Activated naive CD8-positive, alpha-beta T cell treated with anti-CD3 and anti-CD28 coated beads for 36 hours (primary cell): ENCODE measurements at places on chromosomes 5 and 9. TPM values are rescaled to one million over a fixed set of nuclear protein-coding genes. Genes with fewer than 3 reads are reported as not detected.

ANXA2R gene
- total RNA-seq, result 9.9 TPM

FOXD4L5 gene
- 0.10 TPM for total RNA-seq

PTGDS gene
- not detected for total RNA-seq

ESM1 gene
- total RNA-seq, result not detected

CDKN2B-AS1 gene
- total RNA-seq, result not detected

ALDH1A1 gene
- total RNA-seq, result not detected

PCDHGA5 gene
- not detected for total RNA-seq

IFNA1 gene
- not detected for total RNA-seq

- no peaks in the 10 kb centered on the region for H3K4me1 ChIP-seq
- H3K27me3 ChIP-seq, result peaks cover 52% of the 10 kb centered on the region
- DNase-seq, result no peak
- H3K4me3 ChIP-seq, result no peak overlapping the region
- H3K27ac ChIP-seq, result no peak overlapping the region
Observed at GRCh38 chr9:90793729-90794128, 7.9 kb upstream of the SYK start.

DNA sequence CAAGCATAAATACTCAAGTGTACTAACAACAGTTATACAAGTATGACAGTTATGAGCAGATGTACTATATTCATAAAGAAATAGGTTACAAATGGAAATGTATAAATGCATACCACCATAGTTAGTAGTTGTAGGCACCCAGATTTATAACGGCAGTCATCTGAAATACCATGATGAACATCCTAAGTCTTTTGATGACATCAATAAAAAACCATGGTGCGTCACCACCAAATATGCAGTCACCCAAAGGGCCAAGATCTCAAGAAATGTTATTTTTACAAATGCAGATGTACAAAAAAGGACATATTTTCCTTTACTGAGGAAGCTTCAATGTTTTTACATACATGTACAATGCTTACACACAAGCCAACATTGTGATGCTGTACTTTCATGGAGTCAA is 70.8 kb upstream of the XPA start:
- no peaks in the 10 kb centered on the region for H3K36me3 ChIP-seq
- peaks cover 9% of the 10 kb centered on the region for H3K27me3 ChIP-seq
- H3K4me1 ChIP-seq, result no peaks in the 10 kb centered on the region
- no peak for DNase-seq
- H3K27ac ChIP-seq, result no peak overlapping the region

DNA sequence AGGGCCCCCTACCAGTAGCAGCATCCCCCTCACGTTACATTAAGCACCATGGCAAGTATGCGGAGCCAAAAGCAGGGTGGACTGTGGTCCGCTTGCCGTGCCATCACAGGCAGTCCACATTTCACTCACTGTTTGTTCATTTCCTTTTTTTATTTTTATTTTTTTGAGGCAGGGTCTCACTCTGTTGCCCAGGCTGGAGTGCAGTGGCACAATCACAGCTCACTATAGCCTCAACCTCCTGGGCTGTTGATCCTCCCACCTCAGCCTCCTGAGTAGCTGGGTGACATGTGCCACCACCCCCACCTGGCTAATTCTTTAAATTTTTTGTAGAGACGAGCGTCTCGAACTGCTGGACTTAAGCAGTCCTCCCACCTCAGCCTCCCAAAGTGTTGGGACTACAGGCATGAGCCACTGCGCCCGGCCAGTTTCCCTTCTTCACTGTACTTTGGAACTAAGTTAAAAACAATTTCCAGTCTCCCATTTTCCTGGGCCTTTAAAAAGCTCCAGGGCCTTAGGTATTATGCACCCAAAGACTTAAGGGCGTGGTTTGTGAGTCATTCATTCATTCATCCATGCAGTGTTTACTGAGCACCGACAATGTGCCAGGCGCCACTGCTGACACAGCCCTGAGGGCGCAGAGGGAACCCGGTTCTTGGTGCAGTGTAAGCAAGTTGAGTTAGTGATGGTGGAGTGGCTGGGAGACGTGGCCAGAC is 19.9 kb downstream of the PRRX2 start:
- H3K36me3 ChIP-seq, result no peaks in the 10 kb centered on the region
- no peak overlapping the region for H3K27ac ChIP-seq
- H3K4me1 ChIP-seq, result no peaks in the 10 kb centered on the region
- peaks cover 4% of the 10 kb centered on the region for H3K27me3 ChIP-seq
- no peak for DNase-seq

GRCh38 chr5:51811883-51812471 is 428.7 kb downstream of the ISL1 start:
- DNase-seq, result no peak
- no peak overlapping the region for H3K4me3 ChIP-seq
- H3K27me3 ChIP-seq, result no peaks in the 10 kb centered on the region

DNA sequence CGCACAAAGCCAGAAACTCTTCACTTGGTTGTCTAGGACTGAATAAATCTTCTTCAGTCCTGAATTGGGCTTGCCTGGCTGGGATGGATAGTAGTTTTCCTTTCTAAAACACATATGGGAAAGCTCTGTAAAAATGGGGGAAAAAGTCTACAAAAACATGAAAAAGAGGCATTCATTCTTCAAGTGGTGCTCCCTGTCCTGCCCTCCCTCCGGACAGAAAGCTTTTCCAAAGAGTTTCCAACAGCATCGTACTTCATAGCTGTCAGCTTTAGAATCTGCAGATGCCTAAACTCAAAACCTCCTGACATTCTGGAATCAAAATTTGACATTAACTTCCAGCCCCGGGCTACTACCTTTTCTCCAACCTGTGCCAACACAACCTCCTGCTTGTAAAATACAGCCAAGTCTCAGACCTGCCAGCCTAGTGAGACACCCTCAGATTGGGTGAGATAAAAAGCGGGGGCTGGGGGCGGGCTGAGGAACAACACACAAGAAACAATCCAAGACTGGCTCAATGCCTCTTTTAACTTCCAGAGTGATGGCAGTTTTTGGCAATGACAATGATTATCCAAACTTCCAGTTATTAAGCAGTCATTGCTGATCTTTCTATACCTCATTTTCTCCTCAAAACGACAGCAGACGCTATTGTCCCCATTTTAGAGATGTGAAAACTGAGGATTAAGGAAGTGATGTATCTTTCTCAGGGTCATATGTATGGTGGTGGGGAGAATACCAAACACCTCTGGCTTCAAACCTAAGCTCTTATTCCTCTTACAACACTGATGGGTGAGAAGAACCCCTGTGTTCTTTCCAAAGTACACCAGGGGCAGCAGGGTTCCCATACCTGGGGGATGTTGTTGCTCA is 1.3 kb downstream of the TNC start:
- peaks cover 84% of the 10 kb centered on the region for H3K27me3 ChIP-seq
- no peak overlapping the region for H3K4me3 ChIP-seq
- H3K4me1 ChIP-seq, result no peaks in the 10 kb centered on the region
- no peak for DNase-seq

DNA sequence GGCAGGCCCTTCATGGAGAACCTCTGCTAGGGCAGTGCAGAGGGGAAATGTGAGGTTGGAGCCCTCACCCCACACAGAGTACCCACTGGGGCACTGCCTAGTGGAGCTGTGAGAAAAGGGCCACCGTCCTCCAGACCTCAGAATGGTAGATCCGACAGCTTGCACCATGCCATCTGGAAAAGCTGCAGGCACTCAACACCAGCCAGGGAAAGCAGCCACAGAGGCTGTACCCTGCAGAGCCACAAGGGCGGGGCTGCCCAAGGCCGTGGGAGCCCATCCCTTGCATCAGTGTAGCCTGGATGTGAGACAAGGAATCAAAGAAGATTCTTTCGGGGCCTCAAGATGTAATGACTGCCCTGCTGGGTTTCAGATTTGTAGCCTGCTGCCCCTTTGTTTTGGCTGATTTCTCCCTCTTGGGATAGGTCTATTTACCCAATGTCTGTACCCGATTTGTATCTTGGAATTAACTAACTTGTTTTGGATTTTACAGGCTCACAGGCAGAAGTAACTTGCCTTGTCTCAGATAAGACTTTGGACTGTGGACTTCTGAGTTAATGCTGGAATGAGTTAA is 16.6 kb upstream of the ZDHHC11 start:
- peaks cover 33% of the 10 kb centered on the region for H3K36me3 ChIP-seq
- H3K27ac ChIP-seq, result no peak overlapping the region
- H3K27me3 ChIP-seq, result no peaks in the 10 kb centered on the region
- no peak for DNase-seq

GRCh38 chr5:153626836-153627235 is 136.4 kb downstream of the GRIA1 start:
- H3K36me3 ChIP-seq, result no peaks in the 10 kb centered on the region
- no peak overlapping the region for H3K27ac ChIP-seq
- H3K4me1 ChIP-seq, result no peaks in the 10 kb centered on the region
- H3K27me3 ChIP-seq, result no peaks in the 10 kb centered on the region

DNA sequence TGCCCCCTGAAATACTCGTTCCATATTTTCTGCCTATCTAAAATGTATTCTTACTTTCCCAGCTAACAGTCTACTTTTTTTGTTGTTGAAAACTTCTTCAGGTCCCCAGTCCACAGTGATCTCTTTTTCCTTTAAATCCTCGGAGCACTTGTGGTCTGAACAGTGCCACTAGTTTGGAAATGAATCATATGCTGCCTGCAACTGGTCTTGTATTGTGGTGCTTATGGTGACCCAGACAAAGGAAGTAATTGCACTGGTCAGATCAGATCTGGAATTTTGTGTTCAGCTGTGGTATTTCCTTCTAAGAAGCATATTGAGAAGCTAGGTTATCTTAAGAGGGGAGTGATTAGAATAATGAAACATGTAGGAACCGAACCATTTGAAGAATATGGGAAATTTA is 2.9 kb downstream of the UNC13B start:
- no peak for DNase-seq
- H3K27me3 ChIP-seq, result peaks cover 12% of the 10 kb centered on the region
- H3K4me3 ChIP-seq, result no peak overlapping the region
- no peaks in the 10 kb centered on the region for H3K36me3 ChIP-seq
- peaks cover 10% of the 10 kb centered on the region for H3K4me1 ChIP-seq
- H3K27ac ChIP-seq, result no peak overlapping the region

GRCh38 chr9:123589361-123590239 is 233.6 kb downstream of the CRB2 start:
- peaks cover 41% of the 10 kb centered on the region for H3K36me3 ChIP-seq
- H3K4me1 ChIP-seq, result no peaks in the 10 kb centered on the region
- H3K27me3 ChIP-seq, result no peaks in the 10 kb centered on the region
- H3K27ac ChIP-seq, result no peak overlapping the region
- H3K4me3 ChIP-seq, result no peak overlapping the region

- H3K4me3 ChIP-seq, result no peak overlapping the region
- H3K4me1 ChIP-seq, result no peaks in the 10 kb centered on the region
- H3K27me3 ChIP-seq, result no peaks in the 10 kb centered on the region
- no peak overlapping the region for H3K27ac ChIP-seq
- H3K36me3 ChIP-seq, result no peaks in the 10 kb centered on the region
Observed at GRCh38 chr5:112552791-112553190, 133.7 kb upstream of the EPB41L4A start.

- peaks cover 2% of the 10 kb centered on the region for H3K4me1 ChIP-seq
- H3K27me3 ChIP-seq, result no peaks in the 10 kb centered on the region
- no peak overlapping the region for H3K27ac ChIP-seq
- no peaks in the 10 kb centered on the region for H3K36me3 ChIP-seq
- H3K4me3 ChIP-seq, result no peak overlapping the region
Observed at GRCh38 chr5:1137567-1138444, 25.9 kb upstream of the SLC12A7 start.

DNA sequence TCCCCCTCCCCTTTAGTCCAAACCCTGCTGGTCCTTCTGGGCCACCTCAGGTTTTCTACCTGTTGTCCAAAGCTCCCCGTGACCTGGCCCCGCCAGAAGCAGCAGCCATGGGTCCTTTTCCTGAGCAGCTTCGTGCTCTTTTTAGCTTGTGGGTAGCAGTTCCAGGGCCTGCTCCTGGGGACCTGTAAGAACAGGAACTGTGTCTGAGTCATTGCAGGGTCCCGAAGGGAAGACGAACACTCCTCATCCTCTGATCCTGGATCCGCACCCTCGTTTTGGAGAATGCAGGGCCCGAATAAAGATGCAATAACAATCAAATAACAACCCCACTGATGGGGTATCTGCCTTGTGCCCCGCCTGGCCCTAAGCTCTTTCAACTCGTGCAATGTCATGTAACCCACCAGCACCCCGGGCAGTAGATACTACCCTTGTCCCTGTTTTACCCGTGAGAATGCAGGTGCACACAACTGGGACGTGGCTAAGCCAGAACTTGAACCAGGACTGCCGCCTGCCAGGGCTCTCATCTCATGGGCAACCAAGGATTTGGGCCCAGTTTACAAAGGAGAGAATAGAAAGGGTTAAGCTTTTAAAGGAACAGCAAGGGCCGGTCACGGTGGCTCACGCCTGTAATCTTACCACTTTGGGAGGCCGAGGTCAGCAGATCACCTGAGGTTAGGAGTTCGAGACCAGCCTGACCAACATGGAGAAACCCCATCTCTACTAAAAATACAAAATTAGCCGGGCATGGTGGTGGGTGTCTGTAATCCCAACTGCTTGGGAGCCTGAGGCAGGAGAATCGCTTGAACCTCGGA is 33.2 kb downstream of the NEK6 start:
- H3K36me3 ChIP-seq, result peaks cover 5% of the 10 kb centered on the region
- peaks cover 50% of the 10 kb centered on the region for H3K4me1 ChIP-seq
- peak overlapping the region; percentile 76 for H3K4me3 ChIP-seq
- peak overlapping the region; percentile 83 for H3K27ac ChIP-seq
- no peaks in the 10 kb centered on the region for H3K27me3 ChIP-seq

- peaks cover 18% of the 10 kb centered on the region for H3K4me1 ChIP-seq
- H3K27me3 ChIP-seq, result no peaks in the 10 kb centered on the region
- no peak overlapping the region for H3K4me3 ChIP-seq
- no peak for DNase-seq
Observed at GRCh38 chr9:77798140-77798539, 150.0 kb upstream of the GNA14 start.

DNA sequence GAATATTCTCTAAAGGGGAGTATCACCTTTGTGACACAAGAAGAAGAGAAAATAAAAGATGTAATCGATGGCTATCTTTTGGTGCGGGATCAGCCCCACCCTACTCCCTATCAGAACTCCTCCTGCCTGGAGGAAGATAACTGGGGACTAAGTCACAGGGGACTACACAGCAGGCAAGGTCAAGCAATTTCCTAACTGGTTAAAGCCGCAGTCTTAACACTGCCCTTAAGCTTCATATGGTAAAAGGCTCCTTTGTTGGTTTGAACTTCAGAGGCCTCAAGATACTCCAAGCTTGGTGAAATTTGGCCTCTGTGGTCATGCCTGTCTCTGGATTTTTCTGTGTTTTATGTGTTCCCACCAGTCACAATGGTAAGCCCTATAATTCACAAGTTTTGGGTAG is 1.3 kb upstream of the SHISAL2B start:
- DNase-seq, result no peak
- H3K4me1 ChIP-seq, result peaks cover 4% of the 10 kb centered on the region
- no peaks in the 10 kb centered on the region for H3K36me3 ChIP-seq
- peaks cover 46% of the 10 kb centered on the region for H3K27me3 ChIP-seq
- H3K27ac ChIP-seq, result no peak overlapping the region

DNA sequence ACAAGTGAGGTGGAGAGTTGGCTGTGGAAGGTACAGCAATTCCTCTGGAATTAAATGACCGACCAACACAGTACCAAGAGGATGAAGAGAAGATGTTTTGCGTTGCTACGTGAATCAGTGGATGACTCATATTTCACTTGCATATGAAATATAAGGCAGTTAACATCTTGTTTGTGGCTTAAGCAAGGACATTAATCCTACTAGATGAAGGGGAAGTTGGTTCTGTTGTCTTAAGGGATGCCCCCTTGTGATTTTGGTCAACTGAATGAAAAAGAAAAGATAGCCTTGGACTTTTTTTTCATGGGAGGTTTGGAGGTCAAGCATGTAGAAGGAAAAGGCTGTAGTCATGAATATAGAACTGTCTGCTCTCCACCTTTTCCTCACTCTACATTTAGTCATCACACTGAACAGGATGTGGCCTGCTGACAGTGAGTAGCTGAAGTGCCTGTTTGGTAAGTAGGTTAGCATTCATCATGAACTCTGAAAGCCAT is 33.9 kb downstream of the VLDLR start:
- DNase-seq, result peak; percentile 29
- H3K4me1 ChIP-seq, result peaks cover 25% of the 10 kb centered on the region
- peaks cover 39% of the 10 kb centered on the region for H3K36me3 ChIP-seq
